ENCODE measurements at places on chromosomes 12 and 14.

DNA sequence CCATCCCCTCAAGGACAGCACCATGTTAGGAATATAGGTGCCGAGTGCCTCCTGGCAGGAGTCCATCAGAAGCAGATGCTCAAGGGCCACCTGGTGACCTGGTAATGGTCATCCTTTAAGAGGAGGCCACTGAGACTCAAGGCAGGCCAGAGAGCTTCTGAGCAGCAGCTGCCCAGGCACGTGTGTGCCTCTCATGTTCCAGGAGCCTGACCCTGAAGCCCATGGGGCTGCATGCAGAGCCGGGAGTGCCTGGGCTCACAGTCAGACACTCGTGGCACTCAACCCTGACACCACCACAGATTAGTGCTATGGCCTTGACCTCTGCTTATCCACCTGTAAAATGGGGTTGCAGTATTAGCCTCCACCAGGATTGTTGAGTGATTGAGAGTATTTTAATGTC is 45.6 kb downstream of the C14orf132 start:
- no peak for DNase-seq

GRCh38 chr12:91880528-91880927 is 265.1 kb downstream of the BTG1 start:
- no peak for DNase-seq

GRCh38 chr12:71725011-71725410 is 29.7 kb upstream of the RAB21 start:
- DNase-seq: no peak

DNA sequence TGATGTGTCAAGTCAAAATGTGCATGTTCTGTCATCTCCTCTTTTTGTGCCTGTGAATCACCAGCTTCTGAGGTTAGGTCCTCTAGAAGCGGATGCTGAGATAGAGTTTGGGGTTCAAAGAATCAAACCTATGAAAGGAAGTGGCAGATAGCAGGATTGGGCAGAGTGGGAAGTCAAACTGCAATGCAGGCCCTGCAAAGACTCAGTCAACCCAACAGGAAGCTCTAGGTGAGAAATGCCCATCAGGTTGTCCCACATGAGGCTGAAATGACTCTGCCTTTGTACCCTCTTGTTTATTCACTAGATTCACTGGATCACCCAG is 4.5 kb upstream of the MIA2 start:
- DNase-seq: no peak

DNA sequence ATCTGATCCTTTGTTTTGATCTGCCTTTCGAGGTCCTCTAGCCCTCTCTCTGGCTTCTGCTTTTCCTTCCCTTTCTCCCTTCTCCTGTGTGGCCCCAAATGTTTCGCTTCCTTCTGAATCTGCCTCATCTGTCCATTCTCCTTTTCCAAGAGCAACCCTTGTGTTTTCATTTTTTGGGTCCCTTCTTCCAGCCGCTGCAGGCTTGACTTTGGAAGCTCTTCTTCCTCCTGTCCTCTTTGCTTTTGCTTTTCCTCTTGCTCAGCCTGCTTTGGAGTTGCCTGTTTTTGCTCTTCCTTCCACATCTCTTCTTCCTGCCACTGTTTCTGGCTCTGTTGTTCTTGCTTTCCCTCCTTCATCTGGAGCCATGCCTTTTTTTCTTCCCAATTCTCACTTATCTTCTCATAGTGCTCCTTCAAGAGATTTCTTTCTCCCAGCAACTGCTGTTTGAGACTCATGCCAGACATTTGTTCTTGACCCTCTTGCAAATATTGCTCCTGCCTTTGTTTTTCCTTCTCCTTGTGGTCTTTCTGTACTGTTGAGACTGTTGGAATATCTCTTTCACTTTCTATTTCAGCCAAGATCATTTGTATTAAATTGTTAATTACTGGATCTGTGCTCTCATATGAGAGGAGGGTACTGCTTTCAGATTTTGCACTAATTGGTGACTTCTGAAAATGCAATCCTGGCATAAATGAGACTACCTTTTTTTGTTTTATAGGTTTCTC is 42.4 kb downstream of the FAM186A start:
- DNase-seq: no peak

- no peak for DNase-seq
Measured at GRCh38 chr12:116043659-116044535, 233.6 kb downstream of the MED13L start.

DNA sequence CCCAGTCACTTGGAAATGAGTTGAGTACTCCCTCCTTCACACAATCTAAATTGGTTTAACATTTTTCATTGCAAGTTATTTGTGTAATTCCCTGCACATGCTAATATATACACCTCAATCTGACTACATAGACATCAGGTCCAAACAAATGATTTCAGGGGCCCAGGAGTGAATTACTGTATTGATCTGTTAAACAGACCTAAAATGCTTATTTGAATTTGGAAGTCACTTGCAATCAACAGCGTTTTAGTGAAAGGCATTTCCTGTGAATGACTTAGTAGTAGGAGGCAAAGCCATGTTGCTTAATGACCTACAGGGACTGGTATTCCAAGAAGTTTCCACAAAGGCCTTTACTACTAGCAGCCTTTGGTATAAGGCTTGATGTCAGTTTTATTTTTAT is 22.6 kb upstream of the SLC15A5 start:
- DNase-seq: no peak

Measured in neural progenitor cell (in vitro differentiated cells).